ENCODE measurements at places on chromosomes 16 and 17.

- DNase-seq: no peak
These were observed 7.3 kb downstream of the ENDOV start for GRCh38 chr17:80422276-80422675.

DNA sequence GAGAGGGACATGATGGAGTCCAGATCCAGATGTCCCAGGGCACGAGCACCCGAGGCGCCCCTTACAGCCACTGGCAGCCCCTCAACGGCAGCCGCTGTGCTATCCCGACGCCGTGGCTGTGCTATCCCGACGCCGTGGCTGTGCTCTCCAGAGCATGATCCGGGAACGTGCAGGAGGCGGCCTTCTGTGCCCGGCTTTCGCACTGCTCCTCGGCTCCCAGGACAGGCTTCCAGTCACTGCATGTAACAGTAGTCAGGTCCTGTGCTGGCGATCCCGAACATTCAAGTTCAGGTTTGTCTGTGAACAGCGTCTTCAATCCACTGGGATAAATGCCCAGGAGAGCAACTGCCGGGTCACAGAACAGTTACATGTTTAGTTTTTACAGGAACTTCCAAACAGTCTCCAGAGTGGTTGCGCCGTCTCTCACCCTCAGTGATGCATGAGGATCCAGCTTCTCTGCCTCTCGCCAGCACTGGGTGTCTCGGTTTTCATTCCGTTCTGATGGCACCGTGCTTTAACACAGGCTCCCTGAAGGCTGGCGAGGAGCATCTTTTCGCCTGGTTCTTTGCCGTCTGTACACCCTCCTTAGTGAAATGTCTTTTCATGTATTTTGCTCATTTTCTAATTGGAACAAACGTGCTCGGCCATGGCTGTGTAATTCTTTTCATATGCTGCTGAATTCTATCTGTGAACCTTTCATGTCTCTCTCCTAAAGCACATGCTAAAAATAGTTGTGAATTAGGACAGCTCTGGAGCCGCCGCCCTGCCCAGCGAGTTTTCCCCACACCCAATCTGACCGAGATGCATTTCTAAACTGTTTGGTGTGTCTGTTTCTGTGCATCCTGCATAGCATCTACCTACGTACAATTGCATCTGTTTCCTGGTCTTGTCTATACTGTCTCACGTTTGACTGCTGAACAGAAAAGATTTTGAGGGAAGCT, 72.6 kb upstream of the METRNL start:
- DNase-seq: no peak

- DNase-seq: no peak
These were observed 56.8 kb downstream of the BEAN1 start for GRCh38 chr16:66483689-66484452.

DNA sequence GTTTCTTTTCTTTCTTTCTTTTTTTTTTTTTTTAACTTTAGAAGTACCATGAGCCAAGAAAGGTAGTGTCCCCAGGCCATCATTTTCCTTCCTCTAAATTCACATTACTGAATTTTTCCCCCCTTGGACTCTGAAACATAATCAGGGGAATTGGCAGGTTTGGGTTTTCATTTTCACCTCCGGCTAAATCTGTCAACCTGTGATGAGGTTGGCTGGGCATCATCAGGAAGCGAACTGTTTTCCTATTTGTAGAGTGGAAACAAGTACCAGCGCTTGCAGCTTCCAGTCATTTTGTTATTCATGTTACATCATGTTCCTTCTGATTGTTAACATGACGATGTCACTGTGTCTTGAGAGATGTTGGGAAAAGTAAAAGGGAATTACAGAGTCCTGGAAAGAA, 641.9 kb upstream of the RBFOX1 start:
- no peak for DNase-seq

- peak; percentile 39 for DNase-seq
These were observed at the start of gene SNTB2 for GRCh38 chr16:69186642-69187445. SNTB2 (plus strand) TSS chr16:69187164; CDS start chr16:69187167, 3 bp downstream.

GRCh38 chr16:48054881-48055601, 100.8 kb downstream of the ABCC12 start:
- no peak for DNase-seq

DNA sequence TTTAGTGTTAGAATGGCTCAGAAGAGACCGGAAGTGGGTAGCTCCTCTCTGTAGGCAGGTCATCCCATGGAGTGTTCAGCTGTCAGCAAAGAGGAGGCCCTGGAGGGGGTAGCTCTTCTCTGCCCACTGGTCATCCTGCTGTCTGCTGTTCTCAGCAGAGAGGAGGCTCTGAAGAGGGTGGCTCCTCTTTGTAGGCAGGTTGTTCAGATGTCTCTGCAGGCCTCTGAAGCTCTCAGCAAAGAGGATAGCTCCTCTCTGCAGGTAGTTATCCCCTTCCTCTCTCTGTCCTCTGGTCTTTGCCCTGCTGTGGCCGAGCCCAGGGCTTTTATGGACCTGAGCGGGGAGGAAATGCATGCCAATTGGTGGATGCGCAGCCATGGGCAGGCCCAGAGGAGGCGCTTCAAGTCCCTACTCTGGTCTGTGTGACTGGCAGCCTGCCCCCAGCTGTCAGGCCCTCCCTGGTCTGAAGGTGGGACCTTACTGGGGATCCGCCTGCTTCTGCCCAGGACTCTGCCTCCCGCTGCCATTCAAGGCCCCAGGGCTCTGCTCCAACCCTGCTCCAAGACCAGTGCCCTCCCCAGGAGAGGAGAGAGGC, 32.5 kb upstream of the FA2H start:
- DNase-seq: no peak

DNA sequence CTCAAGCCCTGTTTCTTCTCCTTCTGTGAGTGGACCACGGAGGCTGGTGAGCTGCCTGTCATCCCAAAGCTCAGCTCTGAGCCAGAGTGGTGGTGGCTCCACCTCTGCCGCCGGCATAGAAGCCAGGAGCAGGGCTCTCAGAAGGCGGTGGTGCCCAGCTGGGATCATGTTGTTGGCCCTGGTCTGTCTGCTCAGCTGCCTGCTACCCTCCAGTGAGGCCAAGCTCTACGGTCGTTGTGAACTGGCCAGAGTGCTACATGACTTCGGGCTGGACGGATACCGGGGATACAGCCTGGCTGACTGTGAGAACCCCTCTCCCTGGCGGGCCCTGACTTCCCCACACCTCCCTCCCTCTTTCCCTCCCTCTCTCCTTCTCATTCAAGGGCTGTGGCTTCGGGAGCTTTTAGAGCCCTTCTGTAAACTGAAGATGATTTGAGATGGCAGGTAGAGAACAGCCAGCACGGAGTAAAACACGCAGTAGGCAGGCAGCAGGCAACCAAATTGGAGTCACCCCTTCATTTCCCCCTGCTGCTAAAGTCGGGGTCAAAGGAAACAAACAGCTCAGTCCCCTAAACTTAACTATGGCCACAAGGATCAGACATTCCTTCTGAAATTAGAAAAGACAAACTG, 3.9 kb downstream of the SPACA3 start:
- DNase-seq: no peak

GRCh38 chr17:7217113-7217987, 2.3 kb downstream of the DLG4 start:
- no peak for DNase-seq
